ENCODE measurements at places on chromosomes 1 and 21.

DNA sequence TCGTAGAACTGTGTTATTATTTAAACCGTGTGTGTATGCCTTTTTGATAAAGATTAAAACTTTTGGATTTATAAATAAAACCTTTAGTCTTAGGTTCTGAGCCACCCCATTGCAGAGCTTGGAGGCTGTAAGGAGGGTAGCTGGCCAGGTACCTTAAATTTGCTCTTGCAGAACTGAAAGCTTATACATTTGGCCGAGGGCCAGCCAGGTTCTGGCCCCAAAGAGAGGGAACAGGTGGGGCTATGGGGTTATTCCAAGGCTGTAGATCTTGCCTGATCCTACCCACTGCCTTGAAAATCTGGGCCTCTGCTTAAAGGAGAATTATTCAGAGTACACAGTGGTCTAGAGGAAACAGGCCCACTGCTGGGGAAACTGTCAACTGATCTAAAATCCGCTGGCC lies 59.6 kb downstream of the CAMK2N1 start:
- DNase-seq: no peak

GRCh38 chr1:42735056-42735455 lies 5.0 kb downstream of the CLDN19 start:
- DNase-seq: no peak

DNA sequence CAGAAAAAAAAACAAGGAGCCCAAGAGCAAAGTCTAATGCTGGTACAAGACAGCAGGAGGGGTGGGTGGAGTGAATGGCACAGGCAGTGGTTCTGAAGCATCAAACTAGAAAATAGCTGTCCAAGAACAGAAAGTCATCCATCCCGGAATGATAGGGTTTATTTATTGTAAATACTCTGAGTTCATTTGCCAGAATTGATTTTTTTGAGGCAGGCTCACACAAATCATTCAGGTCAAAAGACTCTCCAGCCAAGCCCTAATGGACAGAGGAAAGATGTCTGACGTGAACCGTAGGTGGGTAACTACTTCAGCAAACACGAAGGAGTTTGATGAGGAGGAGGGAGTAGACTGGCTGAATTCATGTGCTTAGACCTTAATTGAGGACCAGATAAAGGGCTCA lies 13.8 kb upstream of the DISP1 start:
- no peak for DNase-seq

DNA sequence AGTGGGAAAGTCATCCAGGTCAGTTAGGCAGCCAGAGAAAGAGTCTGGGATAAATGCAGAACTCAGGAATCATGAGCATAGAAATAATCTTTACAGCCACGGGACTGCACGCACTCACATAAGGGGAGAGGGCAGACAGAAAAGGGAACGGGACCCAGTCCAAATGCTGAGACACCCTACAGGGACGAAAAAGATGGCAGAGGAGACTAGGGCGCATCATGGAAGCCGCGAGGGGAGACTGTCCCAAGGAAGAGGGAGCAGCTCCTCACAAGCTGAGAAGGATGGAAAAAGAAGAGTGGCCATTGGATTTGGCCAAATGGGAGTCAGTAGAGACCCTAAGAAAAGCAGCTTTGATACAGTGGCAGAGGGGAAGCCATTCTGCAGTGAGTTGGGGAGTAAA lies 102.9 kb upstream of the TLR5 start:
- no peak for DNase-seq

- peak; percentile 34 for DNase-seq
Measured at GRCh38 chr1:40980453-40981121, 1.1 kb downstream of the CTPS1 start.

DNA sequence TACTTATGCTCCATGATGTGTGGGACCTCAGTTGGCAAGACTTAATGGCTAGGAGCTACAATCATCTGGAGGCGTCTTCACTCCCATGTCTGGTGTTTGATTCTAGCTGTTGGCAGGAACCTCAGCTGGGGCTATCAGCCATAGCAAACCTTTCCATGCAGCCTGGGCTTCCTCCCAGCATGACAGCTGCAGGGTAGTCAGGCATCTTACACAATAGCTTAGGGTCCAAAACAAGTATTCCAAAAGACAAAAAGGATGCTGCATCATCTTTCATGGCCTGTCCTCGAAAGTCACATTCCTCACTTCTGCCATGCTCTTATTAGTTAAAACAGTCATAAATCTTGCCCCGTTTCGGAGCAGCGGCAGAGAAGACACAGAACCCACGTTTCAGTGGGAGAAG lies 90.9 kb downstream of the LRRC8C start:
- no peak for DNase-seq

DNA sequence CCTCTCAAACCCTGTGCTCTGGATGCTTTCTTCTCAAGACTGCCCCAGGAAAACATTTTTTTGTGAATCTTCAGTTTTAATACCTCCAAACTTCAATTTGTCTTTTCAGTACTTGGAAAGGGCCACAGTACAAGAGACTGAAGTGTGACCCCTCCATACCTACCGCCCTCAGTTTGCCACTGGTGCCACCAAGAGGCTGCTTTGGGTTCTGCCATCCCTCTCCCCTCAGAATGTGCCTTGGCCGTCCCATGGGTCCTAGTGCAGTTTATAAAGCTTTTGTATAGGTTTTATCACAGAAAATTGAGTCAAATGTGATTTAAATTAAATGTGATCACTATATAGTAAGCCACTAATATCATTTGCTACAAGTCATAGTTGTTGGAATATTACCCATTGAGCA lies 60.8 kb upstream of the PGD start:
- DNase-seq: no peak

- DNase-seq: no peak
Measured at GRCh38 chr1:218809625-218810024, 364.1 kb upstream of the LYPLAL1 start.

GRCh38 chr1:247576514-247576913 lies 11.6 kb upstream of the OR2G2 start:
- DNase-seq: no peak

DNA sequence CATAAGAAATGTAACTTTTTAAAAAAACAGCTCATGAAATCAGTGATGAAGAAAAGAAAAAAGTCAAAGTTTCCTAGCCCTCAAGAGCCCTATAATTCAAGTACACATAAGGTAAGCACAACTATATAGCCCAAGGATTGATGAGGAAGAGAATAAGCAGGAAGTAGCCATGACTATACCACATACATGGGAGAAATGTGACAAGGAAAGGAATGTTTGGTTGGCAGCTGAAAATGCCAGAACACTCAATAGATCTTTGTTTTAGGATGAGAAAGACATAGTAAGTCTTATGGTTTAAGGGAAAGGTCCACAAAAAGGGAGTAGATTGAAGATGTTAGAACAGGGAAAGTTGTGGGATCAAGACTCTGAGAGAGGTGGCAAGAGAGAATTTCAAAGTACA lies 5.7 kb downstream of the DOCK7 start:
- no peak for DNase-seq

GRCh38 chr21:28447462-28447861 lies 545.2 kb downstream of the LTN1 start:
- DNase-seq: no peak

GRCh38 chr21:28375708-28376385 lies 616.8 kb downstream of the LTN1 start:
- DNase-seq: no peak

- DNase-seq: no peak
Measured at GRCh38 chr1:71796006-71796405, 486.3 kb downstream of the NEGR1 start.

- no peak for DNase-seq
Measured at GRCh38 chr1:206709772-206710459, 25.2 kb downstream of the MAPKAPK2 start.

DNA sequence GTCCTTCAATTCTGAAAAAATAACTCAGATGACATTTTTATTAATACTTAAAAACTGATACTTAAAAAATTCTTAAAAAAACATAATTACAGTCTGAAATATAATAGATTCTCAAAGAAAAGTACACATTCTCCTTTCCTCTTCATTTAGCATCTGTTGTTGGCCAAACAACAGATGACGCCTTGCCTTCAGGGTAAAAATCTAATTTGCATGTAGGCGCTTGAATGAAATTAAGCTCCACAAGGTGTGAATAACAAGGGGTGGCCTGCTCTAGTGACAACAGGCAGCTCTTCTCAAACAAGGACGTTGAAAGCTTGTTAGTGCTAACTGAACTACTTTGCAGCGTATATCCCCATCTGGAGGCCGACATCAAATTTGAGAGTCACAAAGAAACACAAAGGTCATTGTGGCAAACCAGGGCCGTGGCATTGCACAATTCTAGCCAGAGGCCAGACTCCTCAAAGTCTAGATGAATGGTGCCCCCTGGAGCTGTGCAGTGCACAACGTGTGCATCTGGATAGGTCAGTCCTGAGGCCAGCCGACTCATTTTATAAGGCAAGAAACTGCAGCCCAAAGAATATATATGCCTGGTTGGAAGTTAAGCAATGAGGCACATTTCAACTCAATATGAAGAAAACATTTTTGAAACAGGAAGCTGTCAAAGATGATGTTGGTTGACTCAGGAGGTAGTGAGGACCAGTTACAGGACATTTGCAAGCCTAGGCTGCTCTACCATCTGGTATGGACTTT lies 459.2 kb upstream of the RUNX1 start:
- no peak for DNase-seq

DNA sequence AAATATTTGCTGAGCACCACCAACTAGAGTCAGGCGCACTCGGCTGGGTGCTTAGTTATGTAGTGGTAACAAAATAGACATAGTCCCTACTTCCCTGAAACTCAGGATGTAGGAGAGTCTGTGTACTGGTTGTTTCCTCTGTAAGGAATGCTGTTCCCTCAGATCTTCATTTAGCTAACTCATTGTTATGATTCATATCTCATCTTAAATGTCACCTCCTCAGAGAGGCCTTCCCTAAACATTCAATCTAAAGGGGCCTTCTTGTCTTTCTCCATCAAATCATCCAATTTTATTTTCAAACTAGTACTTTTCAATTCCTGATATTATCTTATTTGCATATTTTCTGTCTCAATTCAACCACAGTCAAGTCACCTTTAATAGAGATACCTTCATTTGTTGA lies 132.9 kb downstream of the PIK3R3 start:
- DNase-seq: no peak

- DNase-seq: no peak
Measured at GRCh38 chr21:16078382-16078781, 348.6 kb downstream of the USP25 start.

- DNase-seq: no peak
Measured at GRCh38 chr1:17414022-17414421, 25.5 kb downstream of the RCC2 start.

All from stimulated activated CD8-positive, alpha-beta memory T cell treated with anti-CD3 and anti-CD28 coated beads, Interleukin-12 subunit alpha, Interleukin-12 subunit beta, amount 100 ng/mL, for 4 hours (primary cell).